ENCODE measurements at places on chromosomes 2 and 18. TPM values are rescaled to one million over a fixed set of nuclear protein-coding genes. Genes with fewer than 3 reads are reported as not detected.

The GALNT3 gene
- 20.3 TPM for total RNA-seq

The CAPN13 gene
- 0.30 TPM for total RNA-seq

The EMILIN1 gene
- total RNA-seq: 66.1 TPM

The RALB gene
- total RNA-seq: 41.7 TPM

The IL37 gene
- total RNA-seq: 2.0 TPM

The UGT1A4 gene
- not detected for total RNA-seq

The POTEC gene
- not detected for total RNA-seq

The ST3GAL5 gene
- 23.3 TPM for total RNA-seq

The RIT2 gene
- not detected for total RNA-seq

The GRP gene
- 2.4 TPM for total RNA-seq

- DNase-seq: peak; percentile 49
These were observed 46.0 kb downstream of the LRRFIP1 start for GRCh38 chr2:237673130-237674001.

GRCh38 chr2:152189622-152190495 is 14.3 kb upstream of the STAM2 start:
- DNase-seq: peak; percentile 77

GRCh38 chr2:479490-480176 is 191.7 kb upstream of the ALKAL2 start:
- no peak for DNase-seq

DNA sequence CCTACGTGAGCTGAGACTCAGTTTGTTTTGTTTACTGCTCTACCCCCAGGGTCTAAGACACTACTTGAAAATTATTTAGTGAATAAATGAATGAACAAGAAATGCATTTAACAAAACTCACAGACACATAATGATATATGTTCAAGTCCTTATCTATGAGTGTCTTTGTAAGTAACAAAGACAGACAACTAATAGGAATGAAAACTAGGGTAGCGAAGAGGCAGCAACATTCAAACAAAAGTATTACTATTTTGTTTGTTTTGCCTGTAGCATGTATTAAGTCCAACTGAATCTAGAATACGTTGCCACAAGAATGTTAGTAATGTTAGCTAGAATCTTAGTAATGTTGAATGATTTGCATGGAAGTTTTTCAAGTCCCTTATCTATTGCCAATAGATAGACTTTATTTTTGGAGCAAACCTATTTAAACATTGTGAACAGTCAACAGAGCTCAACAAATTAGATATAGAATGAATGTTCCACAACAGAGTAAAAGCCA is 144.8 kb upstream of the VWC2L start:
- no peak for DNase-seq

DNA sequence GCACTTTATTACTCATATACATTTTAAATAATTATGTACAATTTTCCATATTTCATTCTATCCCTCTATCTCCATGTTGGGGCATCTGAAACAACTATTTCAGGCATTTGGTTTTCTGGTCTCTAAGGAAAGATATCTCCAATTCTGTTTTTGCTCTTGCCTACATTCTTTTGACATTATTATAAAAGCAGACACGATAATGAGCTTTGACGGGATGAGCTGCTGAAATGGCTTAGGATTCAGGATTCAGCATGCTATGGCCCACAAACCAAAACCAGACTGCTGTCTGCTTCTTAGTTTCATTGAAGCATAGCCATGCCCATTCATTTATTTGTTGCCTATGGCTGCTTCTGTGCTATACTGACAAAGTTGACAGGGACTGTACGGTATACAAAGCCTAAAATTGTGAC is 42.7 kb upstream of the GLS start:
- no peak for DNase-seq

DNA sequence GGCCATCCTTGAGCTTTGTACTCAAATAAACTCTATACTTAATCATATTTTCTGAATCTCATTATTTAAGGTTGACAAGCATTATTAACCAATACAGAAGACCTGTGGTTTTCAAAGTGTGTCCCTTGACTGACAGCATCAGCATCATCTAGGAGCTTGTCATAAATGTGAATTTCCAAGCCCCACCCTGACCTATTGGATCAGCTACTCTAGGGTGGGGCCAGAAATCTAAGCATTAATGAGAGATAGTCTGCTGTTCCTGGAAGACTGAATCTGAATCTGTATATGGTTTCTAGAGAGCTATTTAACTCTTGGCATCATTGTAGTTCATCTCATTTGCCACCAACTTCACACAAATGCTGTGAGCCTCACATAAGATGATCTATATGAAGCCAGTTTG is 86.6 kb downstream of the CD8B2 start:
- no peak for DNase-seq

GRCh38 chr18:69755856-69756496 is 191.7 kb downstream of the CD226 start:
- no peak for DNase-seq

GRCh38 chr2:166464187-166464586 is 29.9 kb downstream of the SCN7A start:
- no peak for DNase-seq

GRCh38 chr18:44719519-44720060 is 38.9 kb downstream of the SETBP1 start:
- no peak for DNase-seq

GRCh38 chr18:32610176-32610575 is 139.5 kb upstream of the GAREM1 start:
- peak; percentile 2 for DNase-seq

- DNase-seq: no peak
These were observed 264.3 kb upstream of the SLC39A10 start for GRCh38 chr2:195392446-195393336.

- DNase-seq: peak; percentile 48
These were observed 63.3 kb upstream of the ALPP start for GRCh38 chr2:232315049-232315922.

GRCh38 chr2:100124761-100125160 is 17.6 kb downstream of the AFF3 start:
- no peak for DNase-seq

- DNase-seq: no peak
These were observed 283.7 kb upstream of the KCNH7 start for GRCh38 chr2:163122257-163122656.

DNA sequence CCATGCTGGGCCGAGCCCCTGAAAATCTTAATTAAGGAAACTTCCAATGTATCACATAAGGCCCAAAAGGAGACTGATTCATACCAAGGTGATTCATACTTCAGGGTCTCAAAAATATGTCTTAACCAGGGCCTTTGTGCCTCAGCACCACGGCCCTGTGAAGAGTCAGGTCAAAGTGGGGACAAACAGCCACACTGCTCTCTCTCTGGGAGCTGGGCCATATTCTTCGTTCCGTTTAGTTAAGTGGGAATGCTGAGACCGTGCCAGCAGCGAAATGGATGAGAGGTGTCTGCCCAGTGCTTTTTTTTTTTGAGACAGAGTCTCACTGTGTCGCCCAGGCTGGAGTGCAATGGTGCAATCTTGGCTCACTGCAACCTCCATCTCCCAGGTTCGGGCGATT is 9.3 kb upstream of the PTMA start:
- no peak for DNase-seq

DNA sequence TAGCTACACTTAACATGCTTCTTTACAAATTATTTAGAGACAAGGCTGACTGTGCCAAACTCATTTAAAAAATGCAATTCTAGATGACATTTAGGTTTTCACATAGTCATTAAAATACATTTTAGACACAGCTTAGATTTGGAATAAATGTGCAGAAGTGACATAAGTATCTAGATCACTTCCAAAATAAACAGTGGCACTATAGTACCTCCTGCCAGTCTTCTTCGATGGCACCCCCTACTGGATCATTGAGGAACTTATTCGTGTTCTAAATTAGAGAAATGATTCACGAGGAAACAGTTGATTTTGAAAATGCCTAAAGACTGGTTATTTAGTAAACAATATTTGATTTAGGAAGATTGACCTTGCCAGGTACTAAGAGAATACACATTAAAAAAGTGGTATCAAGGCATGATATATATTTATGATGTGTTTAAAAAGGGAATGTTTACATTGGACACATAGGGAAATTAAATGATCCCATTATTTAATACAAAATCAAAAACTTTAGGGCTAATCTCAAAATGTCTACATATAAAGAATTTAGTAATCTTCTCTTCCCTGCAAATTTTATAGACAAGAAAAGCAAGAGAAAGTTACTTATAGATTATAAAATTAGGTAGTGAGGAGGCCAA is 323.9 kb downstream of the XIRP2 start:
- peak; percentile 5 for DNase-seq

GRCh38 chr2:17313261-17313660 is 205.0 kb downstream of the RAD51AP2 start:
- no peak for DNase-seq

GRCh38 chr2:229371086-229371485 is 100.0 kb upstream of the PID1 start:
- no peak for DNase-seq

- no peak for DNase-seq
These were observed 317.6 kb downstream of the PRKCE start for GRCh38 chr2:45968946-45969584.

- DNase-seq: no peak
These were observed 109.0 kb upstream of the CNTNAP5 start for GRCh38 chr2:123916051-123916450.
